Putamen (tissue), 1 donor: ENCODE measurements at places on chromosomes 5 and 9.

DNA sequence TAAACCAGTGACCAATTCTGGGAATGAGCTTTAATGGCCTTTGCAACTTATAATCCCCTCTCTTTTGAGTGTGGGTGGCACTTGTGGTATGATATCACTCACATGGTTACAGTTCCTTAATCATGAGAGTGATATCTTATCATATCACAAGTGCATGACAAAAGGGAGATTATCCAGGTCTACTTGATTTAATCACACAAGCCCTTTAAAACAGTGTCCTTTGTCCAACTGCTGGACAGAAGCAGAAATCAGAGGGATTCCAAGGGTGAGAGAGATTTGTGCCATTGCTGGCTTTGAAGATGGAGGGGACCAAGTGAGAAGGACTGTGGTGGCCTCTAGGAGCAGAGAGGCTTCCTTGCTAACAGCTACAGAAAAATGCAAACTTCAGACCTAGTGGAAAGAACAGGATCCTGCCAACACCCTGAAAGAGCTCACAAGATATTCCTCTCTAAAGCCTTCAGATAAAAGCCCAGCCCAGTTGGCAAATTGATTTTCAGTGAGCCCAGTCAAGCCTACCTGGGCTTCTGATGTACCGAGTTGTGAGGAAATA, 279.0 kb upstream of the TLE4 start:
- no peak for DNase-seq

DNA sequence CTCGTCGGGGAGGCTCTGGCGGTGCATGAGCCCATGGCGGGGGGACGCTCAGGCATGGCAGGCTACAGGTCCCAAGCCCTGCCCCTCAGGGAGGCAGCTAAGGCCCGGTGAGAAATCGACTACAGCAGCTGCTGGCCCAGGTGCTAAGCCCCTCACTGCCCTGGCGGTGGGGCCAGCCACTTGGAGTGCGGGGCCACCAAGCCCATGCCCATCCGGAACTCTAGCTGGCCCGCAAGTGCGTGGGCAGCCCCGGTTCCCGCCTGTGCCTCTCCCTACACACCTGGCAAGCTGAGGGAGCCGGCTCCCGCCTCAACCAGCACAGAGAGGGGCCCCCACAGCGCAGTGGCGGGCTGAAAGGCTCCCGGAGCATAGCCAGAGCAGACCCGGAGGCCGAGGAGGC, 1896.9 kb upstream of the CDH6 start:
- DNase-seq, result no peak

GRCh38 chr5:65672796-65673195, 48.0 kb downstream of the SHLD3 start:
- DNase-seq, result no peak

GRCh38 chr9:111992523-111992922, 95.9 kb downstream of the UGCG start:
- DNase-seq, result no peak

- no peak for DNase-seq
Measured at GRCh38 chr9:85339338-85339737, 402.4 kb downstream of the AGTPBP1 start.

- DNase-seq, result peak; percentile 63
Measured at GRCh38 chr5:172943283-172943841, 15.9 kb upstream of the RPL26L1 start.

DNA sequence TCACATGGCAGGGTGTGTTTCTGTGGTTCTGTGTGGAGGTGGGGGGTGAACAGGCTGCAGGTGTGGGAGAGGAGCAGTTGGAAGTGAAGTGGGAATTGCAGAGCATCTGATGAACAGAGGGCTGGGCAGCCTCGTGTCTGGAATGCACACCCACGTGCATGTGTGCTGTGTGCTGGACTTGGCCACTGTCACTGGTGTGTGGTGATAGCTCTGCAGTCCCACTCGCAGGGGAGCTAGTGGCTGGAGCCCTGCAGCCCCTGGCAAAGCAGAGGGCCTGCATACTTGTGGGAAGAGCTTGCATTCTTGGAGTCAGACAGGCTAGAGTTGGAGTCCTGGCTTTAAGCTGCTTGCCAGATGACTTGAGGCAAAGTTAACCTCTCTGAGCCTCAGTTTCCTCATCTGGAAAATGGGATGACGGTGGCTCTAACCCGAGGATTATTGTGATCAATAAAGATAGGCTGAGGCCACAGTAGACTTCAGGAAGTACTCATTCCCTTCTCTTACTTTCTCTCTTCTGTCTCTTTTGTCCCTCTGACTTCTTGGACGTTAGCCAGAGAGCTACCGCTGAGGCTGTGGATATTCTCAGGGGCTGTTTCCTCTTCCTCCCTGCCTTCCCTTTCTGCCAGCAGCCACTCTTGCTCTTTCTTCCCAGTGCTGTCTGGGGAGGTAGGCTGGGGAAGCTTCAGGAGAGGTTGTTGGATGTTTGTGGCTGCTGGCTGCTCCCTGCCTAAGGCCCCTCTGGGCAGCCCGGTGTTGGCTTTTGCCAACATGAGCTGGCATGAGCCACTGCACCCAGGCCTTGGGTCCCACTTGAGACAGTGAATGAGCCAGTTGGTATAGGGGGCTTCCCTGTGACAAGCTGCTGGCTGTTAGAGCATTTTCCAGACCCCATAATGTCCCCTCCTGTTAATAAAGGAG, 18.3 kb downstream of the PSAT1 start:
- no peak for DNase-seq

DNA sequence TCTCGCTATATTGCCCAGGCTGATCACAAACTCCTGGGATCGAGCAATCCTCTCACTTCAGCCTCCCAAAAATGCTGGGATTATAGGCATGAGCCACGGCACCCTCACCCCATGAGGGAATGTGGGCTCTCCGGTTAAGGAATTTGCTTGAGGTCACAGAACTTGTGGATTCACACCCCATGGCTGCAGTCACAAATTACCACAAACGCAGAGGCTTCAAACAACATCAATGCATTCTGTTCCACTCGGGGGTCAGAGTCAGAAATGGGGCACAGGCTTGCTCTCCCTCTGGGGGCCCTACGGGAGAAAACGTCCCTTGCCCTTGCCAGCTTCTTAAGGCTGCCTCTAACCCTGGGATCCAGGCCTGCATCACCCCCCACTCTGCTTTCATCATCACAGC, 12.2 kb upstream of the SPINK4 start:
- no peak for DNase-seq

GRCh38 chr5:124130816-124131215, 615.6 kb downstream of the ZNF608 start:
- DNase-seq, result no peak

GRCh38 chr5:135232958-135233357, 166.1 kb downstream of the MACROH2A1 start:
- no peak for DNase-seq
